ENCODE measurements at places on chromosomes 6 and 20.

GRCh38 chr6:37713529-37714119 is 15.9 kb upstream of the MDGA1 start:
- no peak for DNase-seq

- DNase-seq, result no peak
These were observed 536.3 kb downstream of the CDH26 start for GRCh38 chr20:60494476-60494875.

- no peak for DNase-seq
These were observed 33.4 kb downstream of the TGM2 start for GRCh38 chr20:38131588-38132121.

DNA sequence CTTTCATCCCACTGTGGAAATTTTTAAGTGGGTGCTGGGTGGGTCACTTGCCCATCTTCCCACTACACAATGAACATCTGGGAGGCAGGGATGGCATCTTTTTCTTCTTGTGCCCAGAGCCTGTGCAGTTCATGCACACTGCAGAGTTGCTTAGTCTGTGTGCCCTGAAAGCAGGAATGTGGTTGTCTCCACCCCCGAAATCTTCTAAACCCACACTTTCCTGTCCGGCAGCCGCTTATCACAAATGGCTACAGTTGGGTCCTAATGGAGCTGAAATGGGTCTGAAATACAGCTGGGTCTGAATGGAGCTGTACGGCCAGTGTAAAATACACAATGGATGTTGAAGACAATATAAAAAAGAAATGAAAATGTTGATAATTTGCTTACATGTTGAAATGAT is 112.1 kb upstream of the PMEPA1 start:
- DNase-seq, result no peak

Measured in lower leg skin (tissue), 4 donors.